ENCODE measurements at places on chromosomes 11 and 22.

DNA sequence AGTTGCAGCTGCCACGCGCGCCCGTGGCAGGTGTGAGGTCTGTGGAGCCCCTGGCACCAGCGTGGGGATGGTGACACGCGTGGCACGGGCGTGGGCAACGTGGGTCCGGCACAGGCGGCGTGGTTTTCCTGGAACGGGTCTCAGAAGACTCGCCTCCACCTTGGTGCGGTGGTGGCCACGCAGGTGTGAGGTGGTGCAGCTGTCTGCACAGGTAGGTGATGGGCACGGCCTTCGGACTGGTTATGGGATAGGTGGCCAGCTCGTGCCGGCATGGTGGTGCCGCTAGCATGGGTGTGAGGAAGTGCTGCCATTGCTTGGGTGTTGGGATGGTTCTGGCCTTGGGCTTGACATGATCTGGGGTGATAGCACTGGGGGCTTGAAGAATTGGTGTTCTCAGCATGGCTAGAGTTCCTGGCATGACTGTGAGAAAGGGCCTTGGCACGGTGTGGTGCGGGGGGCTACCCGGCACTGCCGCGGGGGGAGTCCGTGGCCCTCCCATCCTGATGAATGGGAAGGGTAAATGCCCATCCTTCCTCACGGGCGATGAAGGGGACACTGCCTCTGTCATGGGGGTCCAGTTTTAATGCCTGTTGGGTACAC, 531 bp downstream of the DAGLA start:
- DNase-seq = no peak

- no peak for DNase-seq
Observed at GRCh38 chr11:4482445-4482844, at the start of gene OR52K1. OR52K1 (plus strand) TSS chr11:4482646; CDS start chr11:4488901, 6,255 bp downstream.

DNA sequence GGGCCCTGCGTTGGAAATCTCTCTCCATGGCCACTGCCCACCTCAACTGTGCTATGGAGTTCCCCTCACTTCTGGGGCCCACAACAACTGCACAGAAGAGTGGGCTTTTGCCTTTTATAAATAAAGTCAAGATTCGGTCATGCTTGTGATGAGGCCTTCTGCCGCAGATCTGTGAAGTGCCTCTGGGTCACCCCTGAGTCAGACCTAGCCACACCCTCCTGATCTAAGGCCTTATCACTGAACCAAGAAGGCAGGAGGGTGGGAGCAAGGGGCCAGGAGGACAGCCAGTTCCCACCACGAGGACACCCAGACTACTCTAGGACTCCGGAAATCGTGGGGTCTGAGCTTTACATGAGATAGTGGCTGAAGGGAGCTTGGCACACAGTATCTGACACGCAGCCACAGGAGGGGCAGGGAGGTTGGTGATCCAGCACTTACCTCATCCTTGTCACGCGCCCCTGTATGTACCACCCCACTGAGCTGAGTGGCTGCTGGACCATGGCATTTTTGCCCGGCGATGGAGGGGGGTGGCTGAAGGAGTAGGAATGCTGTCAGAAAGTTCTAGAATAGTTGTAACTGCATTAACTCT, 115.7 kb downstream of the ABTB2 start:
- DNase-seq = peak; percentile 68

DNA sequence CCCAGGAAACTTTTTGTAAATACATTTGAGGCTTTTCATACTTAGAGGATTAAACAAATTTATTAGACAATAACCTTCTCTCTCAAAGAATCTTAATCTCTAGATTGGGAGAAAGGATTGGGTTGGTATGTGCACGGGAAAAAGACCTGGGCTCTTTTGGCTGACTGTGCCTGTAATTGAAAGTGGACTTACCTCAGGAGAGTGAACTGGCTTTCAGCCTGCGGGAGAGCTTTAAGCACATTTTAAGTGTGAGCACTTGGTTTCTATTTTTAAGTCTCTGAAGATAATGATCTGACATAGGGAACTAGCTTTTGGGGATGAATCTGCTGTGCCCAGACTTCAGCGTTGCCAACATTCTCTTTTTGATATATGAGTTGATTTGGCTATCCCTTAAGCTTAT, 35.8 kb downstream of the UVRAG start:
- DNase-seq = no peak

GRCh38 chr11:100010393-100010792, 676.7 kb upstream of the ARHGAP42 start:
- DNase-seq = no peak

- no peak for DNase-seq
Observed at GRCh38 chr11:83520849-83521248, 234.7 kb upstream of the CCDC90B start.

GRCh38 chr22:32073823-32074380, 30.8 kb downstream of the SLC5A1 start:
- no peak for DNase-seq

DNA sequence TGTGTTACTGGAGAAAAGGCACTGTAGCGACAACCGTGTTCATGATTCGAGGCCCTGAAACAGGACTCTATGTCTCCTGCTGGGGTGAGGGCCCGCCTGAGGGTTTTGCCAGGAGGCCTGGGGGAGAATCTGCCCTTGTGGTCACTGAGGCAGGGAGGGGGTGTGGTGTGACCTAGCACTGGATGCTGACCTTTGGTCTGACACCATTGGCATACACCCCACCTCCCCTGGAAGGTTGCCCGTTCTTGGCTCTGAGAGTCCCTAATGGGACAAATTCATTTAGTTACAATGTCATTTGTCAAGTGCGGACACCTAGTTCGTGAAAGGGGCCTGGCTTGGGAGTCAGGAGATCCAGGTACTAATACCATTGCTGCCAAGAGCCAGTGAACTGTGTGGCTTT, 29.0 kb downstream of the NECTIN1 start:
- DNase-seq = no peak

DNA sequence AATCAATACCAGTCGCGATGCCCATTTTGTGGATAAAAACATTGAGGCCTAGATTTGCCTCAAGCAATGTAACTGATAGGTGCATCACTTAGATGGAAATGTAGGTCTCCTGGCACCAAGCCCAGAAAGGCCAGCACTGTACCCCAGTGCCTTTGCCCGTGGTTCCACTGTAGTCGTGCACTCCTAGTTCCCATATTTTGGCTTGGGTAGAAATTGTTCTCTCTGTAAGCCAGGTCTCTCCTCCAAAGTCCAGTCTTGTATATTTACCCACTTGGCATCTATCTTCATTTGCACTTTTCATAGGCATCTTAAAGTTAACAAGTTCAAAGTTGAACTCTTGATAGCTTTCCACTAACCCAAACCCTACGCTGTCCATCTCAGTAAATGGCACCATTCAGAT, 41.6 kb upstream of the DMC1 start:
- no peak for DNase-seq

- DNase-seq = no peak
Observed at GRCh38 chr11:34036456-34036855, 15.1 kb upstream of the CAPRIN1 start.

DNA sequence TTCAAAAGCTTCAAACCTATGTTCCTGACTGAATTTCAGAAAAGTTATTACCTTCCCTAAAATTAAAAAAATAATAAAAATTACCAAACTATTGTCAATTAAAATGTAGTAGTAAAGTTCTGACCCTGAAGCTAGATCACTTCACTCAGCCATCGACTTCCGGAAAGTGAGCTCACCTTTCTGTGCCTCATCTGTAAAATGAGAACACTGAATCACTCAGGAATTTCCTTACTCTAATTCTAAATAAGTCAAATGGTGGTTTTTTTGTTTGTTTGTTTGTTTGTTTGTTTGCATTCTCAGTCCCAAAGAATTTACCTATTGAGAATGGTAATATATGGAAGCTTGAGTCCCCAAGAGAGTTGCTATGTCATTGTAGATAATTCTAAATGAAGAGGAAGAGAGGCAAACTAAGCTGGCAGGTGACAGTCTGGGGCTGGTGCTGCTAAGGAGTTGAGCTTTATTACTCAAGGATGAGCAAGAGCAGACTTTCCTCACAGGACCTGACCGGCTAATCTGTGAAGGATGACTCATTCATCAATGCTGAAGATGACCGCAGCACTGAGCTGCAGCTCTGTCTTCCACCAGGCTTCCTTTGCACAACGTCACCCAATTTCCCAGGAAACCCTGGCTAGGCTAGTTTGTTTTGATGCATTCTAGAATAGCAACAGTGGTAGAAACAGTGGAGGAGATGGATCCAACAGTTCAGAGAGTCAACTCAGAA, 248.8 kb downstream of the RAB38 start:
- peak; percentile 95 for DNase-seq

DNA sequence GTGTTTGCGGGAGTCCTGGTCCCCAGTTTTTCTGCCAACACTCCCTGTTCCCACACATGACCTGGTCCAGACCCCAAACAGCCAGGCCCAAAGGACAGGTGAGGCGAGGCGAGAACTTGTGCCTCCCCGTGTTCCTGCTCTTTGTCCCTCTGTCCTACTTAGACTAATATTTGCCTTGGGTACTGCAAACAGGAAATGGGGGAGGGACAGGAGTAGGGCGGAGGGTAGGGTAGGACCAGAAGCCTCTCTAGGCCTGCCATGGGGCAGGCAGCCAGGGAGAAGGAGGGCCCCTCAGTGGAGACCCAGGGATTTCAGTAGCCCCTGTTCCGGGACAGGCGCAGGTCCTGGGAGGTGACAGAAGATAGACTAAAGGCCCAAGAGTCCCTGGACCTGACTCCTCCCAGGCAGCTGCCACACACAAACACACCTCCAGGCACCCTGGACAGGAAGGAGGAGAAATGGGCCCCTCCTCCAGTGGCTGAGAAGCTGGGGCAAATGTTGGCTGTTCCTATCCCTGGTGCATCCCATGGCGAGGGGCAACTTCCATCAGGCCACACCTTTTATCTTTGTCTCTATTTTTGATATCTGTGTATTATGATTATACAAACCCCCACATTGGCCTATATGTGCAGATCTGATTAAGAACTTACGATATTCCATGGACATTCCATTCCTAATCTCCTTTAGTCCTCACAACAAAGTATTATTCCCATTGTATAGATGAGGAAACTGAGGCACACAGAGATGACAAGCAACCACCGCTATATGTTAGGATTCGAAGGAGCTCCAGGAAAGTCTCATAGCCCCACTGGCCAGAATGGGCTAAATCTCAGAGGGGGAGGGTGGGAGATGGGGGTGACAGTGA, 626 bp upstream of the F2 start:
- no peak for DNase-seq

GRCh38 chr11:95586661-95587060, 202.9 kb downstream of the FAM76B start:
- no peak for DNase-seq

GRCh38 chr11:126544108-126545056, 188.9 kb downstream of the ST3GAL4 start:
- peak; percentile 34 for DNase-seq

DNA sequence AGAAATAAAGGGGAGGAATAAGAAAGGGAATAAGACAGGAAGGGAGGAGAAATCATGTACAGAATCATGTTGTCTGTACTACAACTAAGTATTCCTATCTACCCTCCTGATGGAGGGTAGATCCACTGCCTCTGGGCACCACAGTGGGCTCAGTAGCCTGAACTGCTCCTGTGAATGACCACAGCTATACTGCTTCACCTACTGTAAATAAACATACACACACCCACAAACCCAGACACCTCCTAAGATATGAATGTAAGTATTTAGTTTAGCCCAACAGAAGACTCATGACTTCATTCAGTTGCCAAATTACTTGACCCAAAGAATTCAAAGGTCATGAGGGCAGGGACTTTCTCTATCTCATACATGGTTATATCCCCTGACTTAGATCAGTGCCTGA, 177.3 kb upstream of the C11orf58 start:
- DNase-seq = no peak

DNA sequence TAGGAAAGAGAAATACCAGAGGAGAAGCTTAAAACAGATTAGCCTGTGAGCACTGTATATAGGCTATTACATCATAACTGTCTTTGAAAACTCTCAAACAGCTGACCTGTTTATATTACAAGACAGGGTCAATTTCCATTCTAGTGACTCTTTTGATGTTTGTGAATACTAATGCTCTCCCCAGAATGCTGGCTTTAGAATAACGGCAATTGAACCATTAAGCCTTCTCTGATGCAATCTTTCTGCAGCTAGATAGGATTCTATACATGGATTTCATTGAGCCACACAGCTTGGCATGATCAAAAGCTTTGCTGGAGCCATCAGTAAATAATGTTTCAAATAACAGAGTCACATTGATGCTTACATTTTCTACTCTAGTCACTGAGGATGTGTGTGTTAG, 122.7 kb upstream of the FAT3 start:
- DNase-seq = no peak

- no peak for DNase-seq
Observed at GRCh38 chr22:22800716-22801115, 86.9 kb upstream of the IGLL5 start.

DNA sequence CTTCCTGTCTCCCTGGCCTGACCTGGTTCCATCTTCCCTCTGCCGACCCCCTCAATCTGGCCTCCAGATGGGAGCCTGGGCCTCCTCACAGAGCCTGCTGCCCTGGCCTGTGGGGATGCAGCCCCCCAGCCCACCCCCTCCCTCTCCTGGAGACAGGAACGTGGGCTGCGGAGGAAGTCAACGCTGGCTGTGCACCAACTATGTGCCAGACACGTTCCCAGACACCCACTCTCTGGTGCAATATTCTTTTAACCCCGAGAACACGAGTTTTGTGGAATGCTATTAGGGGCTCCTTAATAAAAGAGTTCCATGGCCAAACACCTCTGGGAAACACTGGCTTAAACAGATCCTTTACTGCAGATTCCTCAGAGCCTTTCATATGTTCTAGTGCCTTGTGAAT, 15.9 kb downstream of the WNT11 start:
- DNase-seq = no peak

- no peak for DNase-seq
Observed at GRCh38 chr22:27397954-27398342, 403.6 kb downstream of the MN1 start.

GRCh38 chr11:32939046-32939445, 46.4 kb downstream of the QSER1 start:
- no peak for DNase-seq

DNA sequence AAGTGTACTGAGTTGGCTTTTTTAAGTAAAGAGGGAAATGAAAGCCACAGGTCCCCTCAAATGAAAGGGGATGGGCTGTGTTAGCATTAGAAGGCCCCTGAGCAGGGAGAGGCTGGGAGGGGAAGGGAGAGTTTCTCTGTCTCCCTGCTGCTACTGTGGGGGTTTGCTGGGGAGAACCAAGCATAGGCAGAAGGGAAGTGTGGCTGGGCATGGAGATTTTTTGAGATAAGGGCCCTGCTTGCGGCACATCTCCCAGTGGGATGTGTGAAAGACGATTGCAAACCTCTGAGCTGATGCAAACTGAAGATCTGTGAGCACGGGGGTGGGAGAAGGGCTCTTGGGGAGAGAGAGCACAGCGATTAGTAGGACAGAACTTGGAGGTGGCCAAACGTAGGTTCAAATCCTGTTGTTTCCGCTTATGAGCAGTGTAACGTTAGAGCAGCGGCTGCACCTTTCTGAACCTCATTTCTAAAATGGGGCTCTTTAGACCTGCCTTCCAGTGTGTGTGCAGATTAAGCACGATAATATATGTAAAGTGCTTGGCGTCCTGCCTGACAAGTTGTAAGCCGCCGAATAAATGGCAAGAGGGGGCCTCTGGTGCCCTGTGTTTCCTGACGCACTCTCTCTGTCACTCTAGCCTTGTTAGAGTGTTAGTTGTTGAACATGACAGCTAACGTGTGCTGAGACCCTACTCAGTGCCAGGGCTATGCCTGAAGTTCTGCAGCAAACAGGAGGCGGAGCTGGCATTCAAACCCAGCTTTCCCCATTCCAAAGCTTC, 122.3 kb downstream of the GRIK4 start:
- no peak for DNase-seq

GRCh38 chr11:15114501-15115475, at the start of gene INSC:
INSC (plus strand) TSS chr11:15114923; CDS start chr11:15149175, 34,252 bp downstream.
- no peak for DNase-seq
